A172 (cell line): ENCODE measurements at places on chromosomes 2 and 18.

DNA sequence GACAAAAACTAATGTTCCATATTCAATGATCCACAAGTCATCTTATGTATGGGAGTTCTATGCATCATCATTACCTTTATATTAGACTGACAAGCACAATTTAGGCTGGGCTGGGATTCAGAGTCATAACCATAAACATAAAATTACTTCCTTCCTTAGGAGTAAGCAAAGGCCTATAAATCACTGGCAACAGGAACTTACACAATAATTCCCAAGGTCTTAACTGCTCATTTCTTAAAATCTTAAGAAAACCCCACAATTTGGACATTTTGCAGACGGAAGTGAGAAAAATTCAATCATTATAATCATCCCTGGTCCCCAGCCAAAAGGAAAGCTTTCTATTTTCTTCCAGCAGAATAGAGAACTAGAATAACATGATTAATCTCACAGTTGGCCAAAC is 232.3 kb downstream of the DYM start:
- DNase-seq: no peak

GRCh38 chr2:145067549-145068030 is 547.7 kb upstream of the ZEB2 start:
- no peak for DNase-seq

DNA sequence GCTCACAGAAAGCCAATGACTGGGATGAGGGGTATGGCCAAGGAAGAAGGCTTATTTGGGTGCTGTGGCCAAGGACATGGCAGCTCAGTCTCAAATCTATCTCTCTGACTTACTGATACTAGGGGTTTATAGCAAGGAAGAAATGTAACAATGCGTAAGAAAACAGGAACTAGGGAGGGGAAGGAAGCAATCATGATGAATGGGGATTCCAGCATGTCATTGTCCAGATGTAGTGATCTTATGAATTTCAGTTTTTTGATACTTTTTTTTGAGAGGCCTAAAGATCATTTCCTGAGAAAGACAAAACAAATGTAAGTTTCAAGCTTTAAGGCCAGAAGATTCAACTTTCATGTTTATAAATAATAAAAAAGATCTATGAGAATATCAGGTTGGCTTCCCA is 298.6 kb upstream of the FAM98A start:
- no peak for DNase-seq

GRCh38 chr2:79116997-79117928 is 3.0 kb upstream of the REG1A start:
- no peak for DNase-seq

DNA sequence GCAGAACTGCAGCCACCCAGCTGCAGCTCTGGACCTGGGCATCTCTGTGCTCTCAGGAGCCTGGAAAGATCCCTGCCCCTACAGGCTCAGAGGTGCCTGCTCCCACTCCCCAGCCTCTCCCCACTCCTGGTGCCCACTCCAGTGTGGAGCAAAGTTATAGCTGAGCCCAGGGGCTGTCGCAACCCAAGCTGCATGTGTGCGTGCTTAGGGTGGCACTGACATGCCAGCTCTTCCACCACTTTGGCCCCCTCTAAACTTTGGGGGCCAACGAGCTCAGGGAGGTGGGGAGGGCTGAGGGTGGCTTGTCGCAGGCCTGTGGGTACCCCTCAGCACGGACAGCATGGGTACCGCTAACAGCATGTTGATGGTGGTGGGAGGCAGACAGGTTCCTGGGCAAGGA is 126.3 kb upstream of the FHL2 start:
- DNase-seq: no peak

- no peak for DNase-seq
Measured at GRCh38 chr2:217171874-217172273, 312.0 kb upstream of the TNP1 start.

GRCh38 chr2:53854678-53855077 is 5.1 kb downstream of the GPR75 start:
- DNase-seq: no peak

DNA sequence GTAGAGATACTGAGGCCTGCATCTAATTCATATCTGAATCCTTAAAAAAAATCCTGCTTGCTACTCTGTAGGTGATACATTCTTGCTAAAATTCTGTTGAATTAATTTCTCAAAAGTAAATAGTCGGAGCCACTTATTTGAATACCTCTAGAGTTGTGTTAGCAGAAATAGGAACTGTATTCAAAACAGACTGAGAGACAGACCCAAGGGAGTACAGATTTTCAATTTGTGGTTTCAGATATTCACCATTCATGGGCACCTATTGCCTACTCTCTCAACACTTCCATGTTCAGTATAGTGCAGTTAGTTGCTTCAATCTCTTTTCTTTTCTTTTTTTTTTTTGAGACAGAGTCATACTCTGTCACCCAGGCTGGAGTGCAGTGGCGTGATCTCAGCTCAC is 46.6 kb upstream of the CTLA4 start:
- DNase-seq: no peak

- no peak for DNase-seq
Measured at GRCh38 chr18:10217211-10217610, 237.2 kb upstream of the APCDD1 start.

GRCh38 chr18:56235481-56236013 is 402.8 kb downstream of the TXNL1 start:
- DNase-seq: no peak

DNA sequence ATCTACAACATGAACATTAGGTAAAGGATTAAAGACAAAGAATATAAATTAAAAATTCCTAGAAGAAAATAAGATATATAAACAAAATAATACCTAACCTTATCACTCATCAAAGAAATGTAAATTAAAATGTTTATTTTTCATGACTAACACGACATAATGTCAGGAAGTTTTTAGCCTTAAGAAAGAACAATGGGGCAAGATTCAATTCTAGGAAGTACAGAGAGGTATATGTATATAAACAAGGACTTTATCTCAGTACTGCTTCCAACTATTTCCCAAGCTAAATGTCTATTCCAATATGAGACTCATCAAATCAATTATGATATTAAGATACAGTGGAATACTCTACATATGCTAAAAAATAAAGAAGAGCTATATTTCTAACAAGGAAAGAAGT is 44.1 kb downstream of the TTC21B start:
- DNase-seq: no peak

DNA sequence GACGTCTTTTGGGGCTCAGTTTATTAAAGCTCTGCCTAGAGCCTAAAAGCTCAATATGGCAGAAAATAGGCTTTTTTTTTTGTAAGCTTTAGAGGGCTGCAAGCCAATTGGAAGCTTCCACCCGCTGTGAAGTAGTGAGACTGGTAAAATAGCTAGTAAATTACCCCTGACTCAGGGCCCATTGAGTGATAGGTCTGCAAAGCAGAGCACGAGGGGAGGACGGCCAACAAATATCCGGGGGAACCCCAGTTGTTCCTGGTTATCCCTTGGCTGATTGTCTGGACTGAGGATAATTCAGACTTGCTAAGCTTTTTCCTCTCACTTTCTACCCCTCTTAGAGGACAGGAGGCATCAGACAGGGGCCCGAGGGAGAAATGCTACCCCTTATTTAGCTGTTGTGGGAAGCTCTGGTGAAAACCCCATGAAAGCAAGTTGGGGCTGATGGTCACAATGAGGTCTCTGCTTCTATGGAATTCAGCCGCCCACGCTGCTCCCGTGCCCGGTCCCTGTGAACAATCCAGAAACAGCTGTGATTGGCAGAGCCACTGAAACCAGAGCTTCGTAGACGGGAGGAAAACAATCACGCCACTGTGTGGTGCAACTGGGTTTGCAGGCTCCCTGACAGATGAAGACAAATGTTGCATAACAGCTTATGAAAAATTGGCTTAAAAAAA is 141.9 kb upstream of the LGALSL start:
- peak; percentile 15 for DNase-seq

DNA sequence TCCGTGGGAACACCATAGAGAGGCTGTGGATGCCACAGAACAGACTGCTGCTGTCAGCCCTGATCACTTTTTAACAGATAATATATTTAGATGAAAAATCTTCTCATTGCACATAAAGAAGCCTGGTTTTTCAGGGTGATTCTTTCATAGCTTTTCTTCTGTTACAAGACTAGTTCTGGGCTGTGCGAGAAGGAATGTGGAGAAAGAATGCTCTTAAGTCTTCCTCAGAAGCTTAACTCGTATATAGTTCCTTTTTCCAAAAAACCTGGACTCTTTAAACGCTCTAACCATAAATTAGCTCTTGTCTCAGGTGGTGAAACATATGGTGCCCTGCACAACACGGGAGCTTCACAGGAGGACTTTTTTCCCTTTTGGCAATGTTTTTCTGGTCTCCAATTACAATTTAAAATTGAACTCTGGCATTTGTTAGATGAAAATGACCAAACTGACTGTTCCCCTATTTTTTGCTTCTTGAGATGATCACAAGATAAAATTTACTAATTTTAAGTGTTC is 125.9 kb upstream of the SMAD7 start:
- no peak for DNase-seq

DNA sequence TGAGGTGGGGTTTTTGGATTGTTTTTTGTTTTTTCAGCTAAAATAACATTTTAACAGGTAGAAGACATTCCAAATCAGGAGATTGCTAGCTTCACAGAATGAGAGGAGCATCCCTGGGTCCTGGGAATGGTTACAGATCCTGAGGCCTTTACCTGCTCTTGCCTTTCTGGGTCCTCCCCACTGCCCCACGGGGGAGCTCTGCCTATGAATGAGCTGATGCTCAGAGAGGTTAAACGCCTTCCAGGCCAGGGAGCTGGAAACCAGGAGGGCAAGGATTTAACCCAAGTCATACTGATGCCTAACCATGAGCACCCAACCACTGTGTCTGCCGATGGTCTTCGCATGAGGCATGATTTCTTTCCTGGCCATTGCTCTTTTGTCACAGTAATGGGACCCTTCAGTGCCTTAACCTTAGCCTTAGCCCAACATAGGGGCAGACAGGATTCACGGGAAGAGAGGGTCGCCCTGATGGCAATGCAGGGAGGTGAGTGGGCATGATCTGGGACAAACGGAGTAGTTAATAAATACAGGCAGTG is 16.1 kb downstream of the MOCOS start:
- DNase-seq: no peak

DNA sequence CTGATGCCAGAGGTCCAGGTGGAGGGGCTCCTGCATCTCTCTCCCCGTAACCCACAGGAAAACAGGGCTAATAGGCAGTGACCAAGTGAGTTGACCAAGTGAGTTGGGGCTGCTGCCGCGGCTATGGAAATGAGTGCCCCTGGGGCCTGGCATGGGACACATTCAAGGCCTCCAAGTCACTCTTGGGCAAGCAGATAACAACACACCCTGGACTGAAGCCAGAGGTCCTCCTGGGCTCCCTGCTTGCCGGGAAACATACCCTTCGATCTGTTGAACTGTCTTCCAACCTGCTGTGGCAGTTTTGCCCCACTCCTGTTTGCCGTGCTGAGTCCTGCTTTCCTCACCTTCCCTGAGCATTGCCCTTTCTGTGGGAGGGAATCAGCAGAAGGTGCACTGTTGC is 89.2 kb downstream of the LIPG start:
- DNase-seq: no peak

- DNase-seq: peak; percentile 51
Measured at GRCh38 chr2:223669453-223670225, 67.5 kb upstream of the SCG2 start.

- DNase-seq: no peak
Measured at GRCh38 chr18:5239447-5239846, 42.4 kb upstream of the AKAIN1 start.

DNA sequence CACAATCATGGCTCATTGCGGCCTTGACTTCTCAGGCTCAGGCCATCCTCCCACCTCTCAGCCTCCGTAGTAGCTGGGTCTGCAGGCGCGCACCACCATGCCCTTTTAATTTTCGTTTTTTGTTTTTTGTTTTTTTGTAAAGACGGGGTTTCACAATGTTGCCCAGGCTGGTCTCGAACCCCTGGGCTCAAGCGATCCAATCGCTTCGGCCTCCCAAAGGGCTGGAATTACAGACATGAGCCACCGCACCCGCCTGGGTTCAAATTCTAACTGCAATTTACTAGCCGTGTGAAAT is 12.3 kb upstream of the DCTN1 start:
- no peak for DNase-seq
